AG04450 (cell line): ENCODE measurements at places on chromosomes 4 and X.
A peak's percentile ranks its signal among the peaks of the same experiment; 100 is the strongest.

- DNase-seq, result no peak
These were observed 306.2 kb downstream of the TENM3 start for GRCh38 chr4:182549356-182549755.

DNA sequence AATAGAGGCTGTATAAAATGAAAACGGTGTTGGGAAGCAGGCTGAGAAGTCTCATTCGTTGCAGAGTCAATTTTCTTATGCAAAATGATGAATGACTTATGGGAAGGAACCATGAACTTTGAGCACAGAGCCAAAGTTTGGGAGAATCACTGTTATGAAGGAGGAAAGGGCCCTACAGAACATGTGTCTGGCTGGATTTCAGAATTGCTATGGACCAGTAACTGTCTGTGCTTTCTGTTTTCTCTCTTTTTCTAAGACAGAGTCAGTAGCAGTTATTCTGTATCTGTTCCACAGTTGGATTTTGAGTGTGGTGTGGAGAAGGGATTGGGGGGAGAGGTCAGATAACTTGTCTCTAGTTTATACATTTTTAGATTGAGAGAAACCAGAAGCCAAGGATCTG lies 265.0 kb upstream of the HS3ST1 start:
- no peak for DNase-seq

GRCh38 chr4:184282895-184283654 lies 65.4 kb upstream of the ENPP6 start:
- DNase-seq, result no peak

- DNase-seq, result no peak
These were observed 27.4 kb downstream of the CCNQ start for GRCh38 chrX:153571534-153571908.

DNA sequence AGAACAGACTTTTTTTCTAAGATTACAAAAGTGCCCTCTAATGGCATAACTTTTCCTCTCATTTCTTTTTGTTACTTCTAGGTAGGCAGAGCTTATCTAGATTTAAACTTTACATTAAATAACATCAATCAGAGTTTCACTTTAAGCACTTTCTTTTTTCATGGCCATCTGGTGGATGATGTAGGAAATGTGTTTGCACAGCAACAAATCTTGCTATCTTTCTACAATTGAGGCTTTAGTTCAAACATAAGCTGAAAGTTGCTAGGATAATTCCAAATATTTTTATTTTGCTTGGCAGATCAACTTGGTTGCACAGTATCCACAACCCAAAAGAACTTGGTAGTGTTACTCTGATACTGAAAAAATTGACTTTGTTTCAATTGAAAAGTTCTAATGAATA lies 22.0 kb downstream of the NDNF start:
- DNase-seq, result no peak

DNA sequence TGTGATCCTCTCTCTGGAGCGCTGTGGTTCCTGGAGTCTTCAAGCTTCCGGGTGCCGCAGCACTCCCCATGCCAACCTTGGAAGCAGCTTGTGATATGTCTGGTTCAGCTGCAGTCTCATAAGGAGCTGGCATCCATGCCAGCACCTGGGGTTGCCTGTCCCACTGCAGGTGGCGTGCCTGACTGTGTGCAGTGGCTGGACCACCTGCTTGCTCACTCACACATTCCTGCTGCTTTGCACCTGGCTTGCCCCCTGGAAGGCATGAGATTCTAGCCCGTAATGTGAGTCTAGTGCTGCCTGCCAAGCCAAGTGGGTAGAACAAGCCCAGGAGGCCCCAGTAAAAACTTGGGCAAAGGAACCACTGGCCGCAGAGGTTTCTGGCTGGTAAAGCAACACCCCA lies 687.2 kb upstream of the AADAT start:
- no peak for DNase-seq

DNA sequence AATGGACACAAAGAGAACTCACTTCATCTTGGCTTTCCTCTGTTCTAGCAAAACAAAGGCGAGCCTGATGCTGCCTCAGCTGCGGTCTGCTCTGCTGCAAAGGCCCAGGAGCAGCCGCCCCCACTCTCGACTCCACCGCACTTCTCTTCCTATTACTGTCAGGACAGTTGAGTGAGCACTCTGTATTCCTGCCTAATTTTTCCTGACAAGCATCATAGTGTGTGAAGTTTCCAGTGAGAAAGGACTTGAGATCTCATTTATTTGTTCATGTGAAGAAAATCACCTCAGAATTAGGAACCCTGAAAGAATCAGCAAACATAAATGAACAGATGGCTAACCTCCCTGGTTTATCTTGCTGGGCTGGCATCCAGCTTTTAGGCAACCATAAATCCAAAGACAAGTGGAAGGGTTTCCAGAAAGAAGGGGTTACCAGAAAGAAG lies 15.6 kb downstream of the SCARB2 start:
- peak; percentile 32 for DNase-seq

GRCh38 chrX:7117587-7117986 lies 29.9 kb upstream of the STS start:
- no peak for DNase-seq

- no peak for DNase-seq
These were observed 16.0 kb downstream of the SULT1E1 start for GRCh38 chr4:69843932-69844331.

GRCh38 chrX:68671221-68671620 lies 23.8 kb downstream of the STARD8 start:
- DNase-seq, result no peak

DNA sequence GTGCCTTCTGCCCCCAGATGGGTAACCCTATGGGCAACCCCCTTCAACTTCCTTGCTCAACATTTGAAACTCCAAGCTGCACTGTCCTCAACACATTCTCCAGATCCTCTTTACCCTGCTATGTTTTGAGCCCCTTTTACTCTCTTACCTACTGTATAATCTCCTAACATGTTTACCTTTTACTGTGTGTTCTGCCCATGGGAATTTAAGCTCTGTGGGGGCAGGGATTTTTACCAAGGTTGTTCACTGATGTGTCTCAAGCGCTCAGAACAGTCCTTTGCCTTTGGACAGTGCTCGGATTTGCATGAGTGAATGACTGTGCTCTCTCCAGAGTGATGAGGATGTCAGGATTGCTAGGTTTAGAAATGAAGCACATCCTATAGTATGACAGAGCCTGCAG lies 53.2 kb downstream of the SORBS2 start:
- DNase-seq, result no peak

DNA sequence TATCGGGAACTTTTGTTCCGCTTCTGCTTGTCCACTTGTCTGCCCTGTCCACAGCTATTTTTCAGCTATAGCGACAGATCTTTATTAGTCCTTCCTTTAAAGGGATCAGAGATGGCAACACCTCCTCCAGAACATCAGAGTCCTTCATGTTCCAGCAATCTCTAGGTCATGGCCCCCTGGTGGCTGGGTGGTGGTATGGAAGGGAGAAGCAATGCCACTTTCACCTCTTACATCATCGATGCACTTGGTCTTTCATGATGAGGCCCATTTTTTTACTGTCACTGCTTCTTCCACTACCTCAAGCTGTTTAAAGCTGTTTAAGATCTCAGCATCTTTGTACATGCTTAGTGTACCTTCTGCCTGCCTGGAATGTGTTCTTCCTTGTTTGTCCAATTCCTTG lies 106.7 kb downstream of the ARHGAP6 start:
- DNase-seq, result no peak

DNA sequence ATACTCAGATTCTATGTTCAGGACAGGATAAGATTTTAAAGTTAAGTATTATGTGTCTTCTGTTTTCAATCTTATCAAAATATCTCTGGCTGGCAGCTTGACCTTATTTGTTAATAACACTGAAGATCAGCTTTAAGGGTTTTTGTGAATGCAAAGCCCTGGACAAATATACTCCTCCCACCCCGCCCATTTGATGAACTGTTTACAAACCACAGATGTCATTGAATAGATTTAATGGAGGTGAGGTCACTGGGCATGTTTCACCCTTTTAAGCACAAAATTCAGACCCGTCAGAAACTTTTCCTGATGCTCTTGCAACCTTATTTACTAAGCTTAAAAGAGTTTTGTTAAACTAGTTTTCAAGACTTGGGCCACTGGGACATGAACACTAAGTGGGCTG lies 10.1 kb upstream of the CXCL8 start:
- DNase-seq, result no peak

- DNase-seq, result no peak
These were observed 317.1 kb downstream of the DCTD start for GRCh38 chr4:182600093-182600492.

- DNase-seq, result no peak
These were observed 2.7 kb downstream of the GASK1B start for GRCh38 chr4:158169931-158170690.

- no peak for DNase-seq
These were observed 25.9 kb downstream of the CFAP299 start for GRCh38 chr4:80361329-80361900.

DNA sequence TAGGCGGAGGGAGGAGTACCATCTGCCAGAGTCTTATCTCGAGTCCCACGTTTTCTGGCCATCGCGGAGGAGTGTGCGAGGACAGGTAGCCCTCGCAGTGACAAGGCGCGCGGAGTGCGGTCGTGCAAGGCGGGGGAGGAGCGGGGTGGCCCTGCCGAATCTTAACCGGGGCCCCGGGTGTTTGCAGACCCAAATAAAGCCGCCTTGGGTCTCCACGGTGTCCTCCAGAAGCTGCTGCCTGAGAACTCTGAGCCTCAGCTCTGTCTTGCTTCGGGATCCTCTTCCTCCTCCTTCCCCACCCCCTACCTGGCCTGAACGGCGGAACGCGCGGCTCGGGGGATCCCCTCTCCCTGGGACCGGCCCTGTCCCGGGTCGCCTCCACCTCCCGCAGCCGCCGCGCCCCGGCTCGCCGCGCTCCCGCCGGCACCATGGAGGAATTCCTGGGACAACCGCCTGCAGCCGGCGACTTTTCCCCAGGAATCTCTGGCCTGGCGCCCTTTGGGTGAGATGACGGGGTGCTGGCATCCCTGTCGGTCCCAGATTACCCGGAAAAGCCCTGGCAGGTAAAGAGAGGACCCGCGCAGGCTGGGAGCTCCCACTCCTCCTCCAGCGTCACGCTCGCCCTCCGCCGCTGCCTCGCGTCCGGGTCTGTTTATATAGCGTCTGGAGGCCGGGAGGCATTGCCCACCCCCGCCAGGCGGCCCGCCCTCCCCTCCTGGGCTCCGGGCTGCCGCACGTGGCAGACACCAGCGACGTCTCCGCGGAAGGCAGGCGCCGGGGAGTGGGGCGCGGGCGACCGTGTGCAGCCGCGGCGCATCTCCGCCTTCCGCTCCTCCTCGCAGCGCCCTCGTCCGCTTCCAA lies at the start of gene GALNTL6:
GALNTL6 (plus strand) TSS at position 740 of the 861 bp plus-strand sequence.
- DNase-seq, result no peak

DNA sequence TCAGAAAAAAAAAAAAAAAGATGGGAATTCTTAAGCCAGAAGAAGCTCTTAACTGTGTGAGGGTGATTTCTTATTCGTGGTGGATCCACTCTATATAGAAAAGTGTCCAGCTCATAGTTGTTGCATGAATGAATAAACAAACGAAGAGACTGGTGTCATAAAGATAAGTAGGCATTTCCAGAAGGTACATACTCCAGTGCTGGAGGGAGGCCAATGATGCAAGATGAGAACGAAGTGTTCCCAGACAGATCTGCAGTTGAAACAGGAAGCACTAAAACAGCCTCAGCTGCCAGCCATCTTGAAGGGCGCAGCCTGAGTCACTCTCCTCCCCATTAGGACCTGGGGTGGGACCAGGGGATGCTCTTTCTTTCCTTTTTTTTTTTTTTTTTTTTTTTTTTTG lies 47.4 kb upstream of the HOPX start:
- DNase-seq, result peak; percentile 63

- no peak for DNase-seq
These were observed 72.5 kb downstream of the RGS12 start for GRCh38 chr4:3365326-3365725.

- DNase-seq, result no peak
These were observed 82.7 kb upstream of the TEX13C start for GRCh38 chrX:125236955-125237354.

GRCh38 chr4:26912810-26913209 lies 52.2 kb downstream of the STIM2 start:
- no peak for DNase-seq

GRCh38 chr4:145527773-145528172 lies 46.1 kb downstream of the SMAD1 start:
- no peak for DNase-seq

DNA sequence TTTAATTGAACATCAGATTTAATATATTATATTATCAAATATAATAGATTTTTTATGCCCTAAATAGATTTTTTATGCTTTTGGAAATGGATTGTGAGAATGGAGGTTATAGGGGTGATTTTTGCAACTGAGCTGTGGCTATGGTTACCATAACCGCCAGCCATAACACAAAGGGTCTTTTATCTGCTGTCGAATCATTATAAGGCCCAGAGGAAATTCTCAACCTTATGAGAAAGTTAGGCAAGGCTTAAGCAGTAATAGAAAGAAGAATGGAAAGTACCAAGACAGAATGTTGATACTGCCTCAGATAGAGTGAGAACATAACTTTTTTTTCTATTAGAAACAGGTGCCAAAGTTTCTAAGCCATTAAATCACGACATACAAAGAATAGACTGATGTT lies 26.3 kb upstream of the CXCL6 start:
- no peak for DNase-seq

GRCh38 chr4:10056334-10057022 lies 35.2 kb upstream of the SLC2A9 start:
- no peak for DNase-seq

GRCh38 chrX:40380655-40381488 lies 199.9 kb upstream of the ATP6AP2 start:
- DNase-seq, result no peak

GRCh38 chr4:1836650-1837049 lies 19.3 kb downstream of the LETM1 start:
- DNase-seq, result no peak

- no peak for DNase-seq
These were observed 124.1 kb upstream of the TBL1X start for GRCh38 chrX:9340598-9341290.

DNA sequence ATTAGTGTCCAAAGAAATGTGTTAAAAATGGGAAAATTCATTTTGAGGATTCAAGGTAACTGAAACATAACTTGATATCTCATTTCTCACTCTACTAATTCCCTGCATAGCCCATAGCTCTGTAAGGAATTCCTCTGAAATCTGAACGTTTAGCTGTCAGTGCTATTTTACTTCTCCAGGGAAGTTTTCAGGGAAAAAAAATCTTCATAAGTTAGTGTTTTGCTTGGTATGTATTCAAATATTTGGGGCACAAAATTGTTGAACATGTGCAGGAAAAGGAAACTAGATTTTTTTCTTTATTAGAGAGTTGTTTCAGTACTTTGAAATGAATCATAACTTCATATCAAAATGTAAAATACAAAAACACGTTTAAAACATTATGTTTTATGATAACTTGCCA lies 891.4 kb downstream of the CENPC start:
- no peak for DNase-seq

DNA sequence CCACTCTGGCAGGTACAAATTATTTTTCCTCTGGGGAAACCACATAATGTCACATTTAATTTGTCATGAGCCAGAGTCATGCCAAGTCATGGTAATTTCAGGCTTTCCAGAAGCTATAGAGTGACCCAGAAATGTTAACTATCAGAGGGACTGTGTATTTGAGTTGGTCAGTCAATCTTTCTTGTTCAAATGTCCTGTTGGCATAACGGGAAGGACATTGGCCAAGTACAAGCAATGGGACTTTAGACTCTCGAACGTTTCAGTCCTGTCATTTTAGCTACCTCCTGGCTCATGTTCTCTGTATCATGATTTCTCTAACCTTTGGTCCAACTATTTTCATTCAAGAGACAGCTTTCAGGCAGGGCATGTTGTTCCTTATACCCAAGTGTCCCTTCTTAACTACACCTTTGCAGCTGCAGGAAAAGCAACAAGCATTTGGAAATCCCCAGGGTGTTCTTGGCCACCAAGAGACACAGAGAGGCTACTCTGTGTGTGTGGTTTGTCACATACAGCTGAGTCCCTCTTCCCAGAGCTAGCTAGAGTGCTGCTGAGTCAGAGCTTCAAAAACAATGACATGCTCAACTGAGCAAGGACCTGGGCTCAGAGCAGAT lies 142.6 kb downstream of the EGF start:
- no peak for DNase-seq
